Caco-2 (cell line): ENCODE measurements at places on chromosomes 3 and 15.

DNA sequence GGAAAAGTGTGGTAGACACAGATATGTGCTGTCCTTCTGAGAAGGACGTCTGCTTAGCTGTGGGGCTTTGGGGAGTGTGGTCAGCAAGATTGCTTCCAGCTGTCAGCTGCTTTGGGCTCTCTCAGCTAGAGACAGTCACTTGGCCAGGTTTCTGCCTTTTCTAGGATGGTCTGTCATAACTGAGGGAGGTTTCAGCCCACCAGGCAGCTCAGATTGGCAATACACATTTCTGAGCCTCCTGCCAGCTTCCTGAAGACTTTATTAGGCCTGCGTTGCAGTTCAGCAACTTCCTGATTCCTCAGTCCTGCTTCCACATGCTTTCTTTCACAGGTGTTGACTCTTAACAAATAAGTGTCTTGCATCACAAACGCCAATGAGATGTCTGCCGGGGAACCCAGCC, 286.5 kb downstream of the SQOR start:
- DNase-seq: peak; percentile 60

DNA sequence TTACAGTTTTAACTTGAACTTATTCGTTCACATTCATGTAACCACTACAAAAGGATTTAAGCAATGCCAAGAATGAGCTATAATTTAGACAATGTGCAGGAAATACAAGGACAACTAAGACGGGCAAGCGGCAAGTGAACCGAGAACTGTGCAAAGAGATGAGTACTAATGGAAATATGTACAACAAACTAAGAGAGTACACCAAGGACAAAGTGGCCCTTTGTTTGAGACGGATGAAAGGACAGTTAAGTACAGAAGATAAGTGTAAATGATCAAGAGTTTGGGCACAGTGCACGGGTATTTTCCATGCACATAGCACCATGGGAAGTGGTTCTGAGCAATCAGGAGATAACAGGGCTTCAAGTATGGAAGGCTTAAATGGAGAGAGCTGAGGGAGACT, 281.7 kb downstream of the ROBO2 start:
- no peak for DNase-seq

- DNase-seq: no peak
Measured at GRCh38 chr3:66402596-66403290, 98.1 kb downstream of the LRIG1 start.

- DNase-seq: peak; percentile 14
Measured at GRCh38 chr3:177483182-177483967, 286.1 kb upstream of the TBL1XR1 start.

GRCh38 chr3:197218210-197218609, 80.2 kb downstream of the DLG1 start:
- no peak for DNase-seq

DNA sequence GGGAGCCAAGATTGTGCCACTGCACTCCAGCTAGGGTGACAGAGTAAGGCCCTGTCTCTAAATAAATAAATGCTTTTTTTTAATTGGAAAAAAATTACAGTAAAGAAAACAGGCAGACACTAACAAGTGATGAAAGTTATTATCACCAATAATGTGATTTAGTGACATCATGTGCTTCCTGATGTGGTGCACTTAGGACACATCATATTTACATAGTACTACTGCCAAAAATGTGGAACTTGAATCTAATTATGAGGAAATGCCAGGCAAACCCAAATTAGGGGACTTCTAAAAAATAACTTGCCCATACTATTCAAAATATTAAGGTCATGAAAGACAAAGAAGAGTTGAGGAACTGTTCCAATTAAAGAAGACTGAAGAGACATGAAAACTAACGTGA, 30.8 kb downstream of the MAP4 start:
- DNase-seq: no peak
